ENCODE measurements at places on chromosomes 2 and 18.

DNA sequence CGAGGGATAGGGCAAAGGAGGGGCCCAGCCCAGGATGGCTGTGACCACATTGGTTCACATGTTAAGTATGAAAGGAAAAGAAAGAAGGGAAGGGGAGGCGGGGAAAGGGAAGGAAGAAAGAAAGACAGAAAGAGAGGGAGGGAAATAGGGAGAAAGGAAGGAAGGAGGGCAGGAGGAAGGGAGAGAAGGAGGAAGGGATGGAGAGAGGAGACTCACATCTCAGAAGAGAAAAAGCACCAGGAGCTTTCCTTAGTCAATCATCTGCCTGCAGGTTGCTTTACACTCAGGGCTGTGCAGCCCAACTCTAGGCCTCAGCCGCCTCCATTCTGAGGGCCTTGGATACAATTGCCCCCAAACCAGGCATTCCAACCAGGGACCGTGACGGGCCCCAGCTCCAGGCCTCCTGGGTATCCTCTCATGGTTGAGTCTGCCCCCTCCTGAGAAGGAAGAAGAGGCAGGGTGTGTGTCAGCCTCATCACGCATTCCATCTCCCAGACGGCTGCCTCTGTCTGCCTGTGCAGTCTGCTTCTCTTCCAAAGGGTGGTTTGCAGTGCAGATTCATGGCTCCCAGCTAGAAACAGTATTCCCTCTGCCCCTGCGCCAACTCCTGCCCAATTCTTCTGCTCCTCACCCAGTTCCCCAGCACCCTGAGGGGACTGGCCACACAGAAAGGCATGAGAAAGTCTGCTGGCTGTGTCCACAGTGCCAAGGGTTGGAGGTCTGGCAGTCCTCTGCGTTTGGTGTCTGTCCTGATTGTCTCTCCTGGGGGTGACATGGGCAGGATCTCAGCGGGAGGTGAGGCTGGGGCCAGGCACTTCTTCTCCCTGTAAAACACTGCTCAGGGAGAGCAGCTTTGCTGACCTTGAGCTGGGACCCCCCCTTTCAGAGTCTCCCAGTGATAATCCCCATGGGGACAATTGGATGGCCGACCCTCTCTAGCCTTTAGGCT, 163.3 kb downstream of the SMAD7 start:
- no peak for DNase-seq

GRCh38 chr2:120860579-120860922, 124.9 kb downstream of the GLI2 start:
- no peak for DNase-seq

- DNase-seq: no peak
Measured at GRCh38 chr2:222052934-222053367, 245.8 kb downstream of the PAX3 start.

DNA sequence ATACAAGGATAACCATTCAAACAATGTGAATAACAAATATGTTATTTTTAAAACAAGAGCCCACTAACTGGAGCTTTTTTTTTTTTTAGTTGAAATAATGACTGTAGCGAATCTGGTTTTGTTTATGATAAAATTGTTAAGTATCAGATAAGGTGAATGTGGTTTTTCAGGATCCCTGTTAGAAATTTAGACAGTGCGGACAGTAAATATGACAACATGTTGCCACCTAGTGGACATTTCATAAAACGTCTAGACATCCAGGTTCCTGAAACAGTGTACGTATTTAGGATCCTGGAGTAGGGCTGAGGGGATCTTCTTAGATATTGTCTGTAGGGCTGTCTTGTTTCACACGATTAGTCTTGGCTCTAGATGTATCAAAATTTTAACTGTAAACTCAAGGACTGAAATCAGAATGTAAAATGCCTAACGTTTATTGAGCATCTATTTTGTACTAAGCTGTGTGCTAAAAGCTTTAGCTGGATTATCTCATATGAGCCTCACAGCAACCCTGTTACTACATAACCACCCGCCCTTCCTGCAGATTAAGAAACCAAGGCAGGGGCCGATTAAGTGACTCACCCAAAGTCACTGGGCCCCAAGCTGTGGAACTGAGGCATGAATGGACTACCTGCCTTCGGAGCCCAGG, 23.9 kb upstream of the CCDC68 start:
- DNase-seq: peak; percentile 2

DNA sequence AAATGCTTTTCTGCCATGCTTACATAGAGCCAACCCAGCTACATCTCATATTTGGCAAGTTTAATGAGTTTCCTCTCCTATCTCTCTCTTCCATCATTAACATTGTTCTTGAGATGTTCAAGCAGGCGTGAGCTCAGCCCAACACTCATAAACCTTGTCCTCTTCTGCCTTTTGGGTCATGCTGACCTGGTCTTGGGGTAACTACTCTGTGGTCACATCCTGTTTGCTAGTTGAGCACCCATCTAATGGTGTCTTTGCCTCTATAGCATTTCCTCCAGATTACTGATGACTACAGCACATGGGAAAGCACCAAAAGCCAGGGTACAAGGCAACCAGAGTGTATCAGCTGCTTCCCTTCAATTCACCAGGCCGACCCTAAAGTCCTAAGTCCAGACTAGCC, 366.9 kb upstream of the HNRNPA3 start:
- DNase-seq: no peak

DNA sequence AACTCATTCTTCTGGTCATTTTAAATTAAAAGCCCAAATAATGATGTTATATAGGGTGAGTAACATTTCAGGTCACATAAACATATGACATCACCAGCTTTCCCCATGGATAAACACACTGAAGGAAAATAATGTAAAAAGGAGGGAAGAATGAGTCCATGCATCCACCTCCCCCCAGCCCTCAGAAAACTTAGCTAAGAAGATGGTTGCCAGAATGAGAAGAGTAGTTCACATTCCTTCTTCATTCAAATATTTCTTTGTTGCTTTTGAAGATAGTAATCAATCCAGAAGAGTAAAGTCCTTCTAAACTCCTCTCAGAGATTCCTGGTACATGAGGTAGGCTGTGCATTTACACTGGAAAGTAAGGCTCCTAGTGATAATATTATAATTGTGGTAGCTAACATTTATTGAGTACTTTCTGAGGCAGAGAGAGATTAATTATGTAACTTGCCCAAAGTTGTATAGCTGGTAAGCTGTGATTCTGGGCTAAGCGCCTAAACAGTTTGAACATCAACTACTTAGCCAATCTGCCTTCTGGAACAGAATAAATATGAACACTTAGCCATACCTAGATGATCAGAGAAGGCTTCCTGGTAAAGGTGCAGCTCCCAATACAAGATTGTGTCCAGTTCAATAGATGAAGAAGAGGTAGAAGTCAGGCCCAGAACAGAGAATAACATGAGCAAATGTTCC, 256.7 kb upstream of the FN1 start:
- DNase-seq: no peak

DNA sequence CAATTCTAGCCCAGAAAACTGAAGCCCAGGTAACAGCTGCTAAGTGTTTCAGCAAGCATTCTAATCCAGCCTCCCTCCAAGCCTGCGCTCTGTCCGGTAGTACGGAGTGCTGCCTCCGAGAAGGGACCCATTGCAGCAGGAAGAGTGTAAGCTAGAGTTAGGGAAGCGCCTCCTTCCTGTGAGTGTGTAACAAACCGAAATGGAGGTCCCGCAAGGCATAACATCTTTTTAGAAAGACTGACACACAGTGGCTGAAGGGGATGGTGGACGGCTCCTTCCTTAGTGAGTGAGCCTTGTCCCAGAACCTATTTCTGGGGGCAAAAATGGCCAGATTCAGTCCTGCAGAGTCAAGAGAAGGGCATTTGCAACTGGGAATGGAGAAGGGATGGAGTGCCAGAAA, 12.2 kb downstream of the PKDCC start:
- DNase-seq: no peak

DNA sequence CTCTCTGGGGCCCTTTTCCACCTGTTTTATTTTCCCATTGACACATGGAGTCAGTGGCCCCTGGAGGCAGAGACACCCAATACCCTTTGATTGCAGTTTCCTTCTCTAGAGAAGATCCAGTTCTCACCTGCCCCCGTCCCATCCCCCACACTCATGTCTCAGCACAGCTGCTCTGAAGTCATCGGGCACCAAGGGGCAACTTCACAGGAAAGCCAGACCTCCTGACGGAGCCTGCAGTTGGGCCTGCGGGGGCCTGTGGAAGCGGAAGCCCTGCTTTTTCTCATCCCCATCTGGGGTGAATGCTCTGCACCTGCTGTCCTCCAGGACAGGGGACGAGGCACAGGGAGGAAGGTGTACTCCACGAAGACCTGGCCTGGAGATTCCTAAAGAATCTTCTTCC, 308.3 kb upstream of the EPAS1 start:
- DNase-seq: no peak

- DNase-seq: no peak
Measured at GRCh38 chr2:33392366-33392765, 84.1 kb upstream of the RASGRP3 start.

DNA sequence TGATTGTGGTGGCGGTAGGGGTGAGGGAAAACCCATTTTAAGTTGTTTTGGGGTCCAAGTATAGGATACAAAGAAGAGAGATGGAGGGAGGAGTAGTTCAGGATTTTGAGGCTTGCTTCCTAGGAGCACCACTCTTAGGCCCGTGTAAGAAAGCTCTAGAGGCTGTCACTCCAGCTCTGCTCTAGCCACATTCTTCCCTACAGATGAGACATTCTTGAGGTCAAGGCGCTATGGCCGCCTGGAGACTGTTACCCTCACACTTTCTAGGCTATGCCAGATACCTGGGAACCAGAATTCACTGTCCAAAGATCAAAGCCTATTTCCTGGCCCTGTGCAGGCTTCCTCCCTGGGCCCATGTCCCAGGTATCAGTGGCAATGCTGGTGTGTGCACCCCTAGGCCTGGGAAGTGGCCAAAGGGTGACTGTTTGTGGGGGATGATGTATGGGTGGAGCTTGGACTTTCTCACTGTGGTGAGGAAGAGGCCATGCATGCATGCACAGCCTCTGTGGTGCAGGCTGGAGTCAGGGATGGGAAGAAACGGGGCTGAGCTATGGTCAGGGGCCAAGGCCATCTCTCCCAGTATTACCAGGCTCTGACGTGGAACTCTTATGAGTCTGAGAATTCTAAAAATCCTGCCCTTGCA, 7.0 kb upstream of the TTL start:
- no peak for DNase-seq

- no peak for DNase-seq
Measured at GRCh38 chr2:129467941-129468340, 511.5 kb upstream of the RAB6C start.

- DNase-seq: no peak
Measured at GRCh38 chr2:199258291-199258690, 199.4 kb downstream of the SATB2 start.

DNA sequence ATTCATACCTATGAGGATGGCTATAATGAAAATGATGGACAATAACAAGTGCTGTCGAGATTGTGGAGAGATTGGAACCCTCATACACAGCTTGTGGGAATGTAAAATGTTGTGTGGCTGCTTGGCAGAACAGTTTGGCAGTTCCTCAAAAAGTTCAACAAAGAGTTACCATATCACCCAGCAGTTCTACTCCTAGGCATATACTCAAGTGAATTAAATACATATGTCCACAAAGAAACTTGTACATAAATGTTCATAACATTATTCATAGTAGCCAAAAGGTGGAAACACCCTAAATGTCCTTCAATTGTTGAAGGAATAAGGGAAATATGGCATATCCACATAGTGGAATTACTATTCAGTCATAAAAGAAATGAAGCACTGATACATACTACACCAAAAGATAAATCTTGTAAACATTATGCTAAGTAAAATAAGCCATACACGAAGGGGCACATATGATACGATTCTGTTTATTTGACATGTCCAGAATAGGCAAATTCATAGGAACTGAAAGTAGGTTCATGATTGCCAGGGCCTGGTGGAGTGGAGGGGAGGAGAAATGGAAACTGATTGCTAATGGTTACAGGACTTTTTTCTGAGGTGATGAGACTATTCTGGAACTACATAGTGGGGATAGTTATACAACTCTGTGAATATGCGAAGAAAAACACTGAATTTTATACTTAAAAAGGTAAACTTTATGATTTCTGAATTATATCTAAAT, 92.1 kb downstream of the ADAM23 start:
- no peak for DNase-seq

DNA sequence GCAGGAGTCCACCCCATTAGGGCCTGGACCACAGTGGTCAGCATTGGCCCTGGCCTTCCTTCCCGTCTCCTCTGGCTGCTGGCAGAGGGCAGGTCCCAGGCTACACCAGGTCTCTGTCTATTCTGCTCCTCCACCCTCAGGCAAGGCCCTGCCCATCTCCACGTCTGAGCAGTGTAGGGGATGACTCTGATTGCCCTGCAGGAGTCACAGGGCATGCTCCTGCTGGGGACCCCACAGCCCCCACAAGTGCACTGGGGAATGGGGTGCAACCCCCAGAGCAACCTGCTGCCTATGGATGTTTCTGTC, 40.0 kb downstream of the STK25 start:
- DNase-seq: no peak

DNA sequence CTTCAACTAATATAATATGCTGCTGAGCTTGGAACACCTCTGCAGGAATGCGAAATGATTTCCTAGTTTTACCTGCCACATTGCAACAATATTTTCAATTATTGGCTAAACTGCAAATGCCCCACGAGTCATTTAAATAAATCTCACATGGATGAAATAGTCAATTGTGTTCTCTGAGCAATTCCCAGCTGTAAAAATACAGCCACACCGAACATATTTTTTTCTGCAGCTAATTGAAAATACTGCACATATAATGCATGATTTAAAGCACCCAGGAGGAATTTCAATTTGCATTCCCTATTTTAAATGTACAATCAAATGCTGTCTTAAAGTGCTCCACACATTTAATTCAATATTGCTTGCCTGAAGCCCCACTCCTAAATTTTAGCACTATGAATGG, 18.6 kb downstream of the SERPINE2 start:
- DNase-seq: no peak

DNA sequence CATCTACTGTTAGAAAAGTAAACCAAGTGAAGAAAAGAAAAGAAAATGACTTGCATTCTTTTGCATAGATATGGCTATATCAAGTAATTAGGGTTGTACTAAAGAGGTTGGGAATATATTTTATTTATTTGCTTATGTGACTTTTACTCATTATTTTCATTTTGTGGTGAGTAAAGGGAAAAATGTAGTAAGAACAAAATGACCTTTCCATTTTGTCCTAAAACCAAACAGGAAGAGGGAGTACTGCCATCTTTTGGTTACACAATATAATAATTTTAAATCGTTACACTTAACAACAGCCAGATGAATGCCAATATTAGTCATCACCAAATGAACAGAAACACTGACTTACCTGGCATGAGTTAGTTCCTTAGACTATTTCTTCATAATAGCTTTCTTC, 47.3 kb upstream of the NDUFV2 start:
- no peak for DNase-seq

DNA sequence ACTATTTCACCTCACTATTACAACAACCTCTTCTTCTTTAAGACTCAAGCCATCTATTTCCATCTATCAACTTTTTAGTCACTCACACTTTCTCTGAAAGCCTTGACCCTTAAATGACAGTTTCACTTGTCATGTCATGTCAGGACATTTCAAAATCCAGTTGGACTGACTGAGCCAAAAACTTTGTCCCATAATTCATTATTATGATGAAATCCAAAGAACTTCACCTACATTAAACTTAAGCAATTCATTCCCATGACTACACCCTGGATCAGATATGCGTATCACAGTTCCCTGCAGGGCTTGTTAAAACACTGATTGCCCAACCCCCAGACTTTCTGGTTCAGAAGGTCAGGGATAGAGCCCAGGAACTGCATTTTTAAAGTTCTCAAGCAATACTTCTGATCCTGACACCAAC, 26.5 kb downstream of the LDAH start:
- DNase-seq: no peak

- DNase-seq: no peak
Measured at GRCh38 chr2:109110170-109110569, 18.8 kb upstream of the SH3RF3 start.

All from NCI-H187 treated with DMSO at 0.1 percent for 48 hours (cell line).